ENCODE measurements at places on chromosomes 6 and 20.

DNA sequence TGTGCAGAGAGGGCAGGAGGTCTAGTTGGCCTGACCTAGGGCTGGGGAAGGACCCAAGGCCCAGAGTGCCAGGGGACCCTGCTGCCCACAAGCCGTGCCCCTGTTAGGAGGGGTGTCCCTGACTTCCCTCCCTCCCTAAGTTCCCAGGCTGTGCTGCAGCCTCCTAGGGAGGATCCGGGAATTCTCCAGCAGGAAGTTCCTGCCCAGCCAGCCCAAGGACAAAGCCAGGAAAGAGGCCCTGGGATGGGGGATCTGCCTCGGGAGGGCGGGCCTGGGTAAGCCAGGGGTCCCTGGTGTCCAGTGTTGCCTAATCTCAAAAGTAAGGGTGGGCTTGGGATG is 9.3 kb upstream of the BAK1 start:
- DNase-seq: no peak

DNA sequence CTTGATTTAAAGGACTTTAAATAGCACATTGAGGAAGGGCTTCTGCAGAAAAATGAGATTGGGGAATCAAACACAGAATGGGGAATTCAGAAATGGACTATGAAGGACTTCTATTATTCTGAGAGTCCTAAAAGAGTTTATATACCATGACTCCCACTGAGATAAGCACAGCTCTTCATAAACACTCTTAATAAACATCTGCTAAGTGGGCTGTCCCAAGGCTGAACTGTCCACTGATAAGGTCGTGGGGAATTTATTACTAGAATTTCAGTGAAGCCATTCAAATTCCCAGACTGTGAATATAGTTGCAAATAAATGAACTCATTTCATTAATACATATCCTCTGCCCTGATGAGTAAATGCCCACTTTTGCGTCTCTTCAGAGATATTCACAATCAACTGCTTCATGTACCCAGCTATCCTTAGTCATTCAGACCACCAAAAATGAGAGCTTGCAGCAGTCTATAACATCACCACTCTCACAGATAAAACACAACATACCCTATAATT is 468.2 kb upstream of the RUNX2 start:
- no peak for DNase-seq

DNA sequence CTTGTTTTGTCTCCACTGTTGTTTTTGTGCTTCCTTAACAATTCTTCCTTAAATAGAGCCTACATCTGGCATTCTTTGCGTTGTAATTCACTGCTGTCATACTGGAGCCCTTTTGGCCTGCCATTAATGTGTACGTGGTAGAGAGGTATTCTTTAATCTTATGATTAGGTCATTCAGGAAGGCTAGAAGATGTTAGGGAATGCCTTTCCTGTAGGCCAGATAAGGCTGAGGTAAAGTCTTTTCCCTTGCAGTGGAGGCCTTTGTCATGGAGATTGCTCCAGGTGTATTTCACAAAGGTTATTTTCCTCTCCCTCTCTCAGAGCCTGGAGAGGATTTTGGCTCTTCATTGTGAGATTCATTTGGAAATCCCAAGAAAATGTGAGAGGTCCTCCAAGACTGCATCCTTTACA is 146.9 kb downstream of the FUT9 start:
- DNase-seq: no peak

DNA sequence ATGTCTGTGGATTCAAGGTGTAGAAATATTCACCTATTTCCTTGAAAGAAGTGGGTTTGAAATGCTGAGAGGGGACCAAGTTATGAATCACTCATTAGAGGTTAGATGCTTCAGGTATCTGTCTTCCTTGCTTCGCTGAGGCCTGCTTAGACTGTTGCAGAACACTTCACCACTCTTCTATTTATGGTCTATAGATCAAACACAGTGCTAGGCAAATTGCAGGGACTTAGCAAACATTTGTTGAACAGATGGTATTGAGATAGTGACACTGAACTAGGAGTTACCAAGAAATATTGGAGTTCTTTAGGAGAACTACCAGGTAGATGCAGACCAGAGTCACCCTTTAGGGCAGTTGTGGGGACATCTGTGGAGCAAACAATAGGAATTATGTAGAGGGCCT is 123.8 kb downstream of the RFPL4B start:
- no peak for DNase-seq

DNA sequence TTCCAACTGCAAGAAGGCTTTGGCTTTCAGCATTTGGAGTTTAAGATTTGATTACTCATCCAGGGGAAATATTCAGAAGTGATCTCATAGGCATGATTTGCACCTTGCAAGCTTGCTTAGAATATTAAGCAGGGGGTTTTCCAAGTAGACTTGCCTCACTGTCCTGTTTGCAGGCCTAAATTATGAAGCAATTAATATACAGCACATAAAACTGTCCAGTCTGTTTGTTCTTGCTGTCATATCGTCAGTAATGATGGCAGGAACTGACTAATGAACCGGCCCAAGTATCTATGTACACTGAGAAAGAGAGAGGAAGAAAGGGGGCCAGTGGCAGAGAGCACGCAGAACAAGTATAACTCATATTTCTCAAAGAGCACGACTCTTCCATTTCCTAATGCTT is 212.5 kb upstream of the SUPT3H start:
- DNase-seq: no peak

GRCh38 chr20:22908437-22908836 is 126.7 kb upstream of the SSTR4 start:
- DNase-seq: no peak

Measured in activated CD8-positive, alpha-beta memory T cell treated with anti-CD3 and anti-CD28 coated beads for 48 hours (primary cell).